Upper lobe of right lung (tissue), 1 donor: ENCODE measurements at places on chromosomes 1 and 21. TPM values are rescaled to one million over a fixed set of nuclear protein-coding genes. Genes with fewer than 3 reads are reported as not detected.

DNA sequence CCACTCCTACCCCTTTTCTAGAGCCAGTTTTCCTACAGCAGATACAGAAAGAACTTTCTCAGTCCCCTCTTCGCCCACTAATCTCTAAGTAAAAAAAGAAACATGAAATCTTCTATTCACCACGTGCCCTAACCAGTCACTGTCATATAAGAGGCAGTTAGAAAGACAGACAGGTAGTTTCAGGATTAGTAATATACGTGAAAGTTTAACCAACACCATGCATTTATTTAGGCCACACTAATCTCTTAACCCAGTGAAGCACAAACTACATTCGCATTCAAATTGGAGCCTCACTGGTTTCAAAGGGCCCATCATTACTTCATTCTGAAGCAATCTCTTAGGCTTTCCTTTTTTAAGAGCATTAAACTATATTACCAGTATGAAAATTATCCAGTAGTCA is 10.1 kb downstream of the GPATCH2 start:
- no peaks in the 10 kb centered on the region for H3K27me3 ChIP-seq
- no peak overlapping the region for H3K4me3 ChIP-seq
- no peak for DNase-seq

DNA sequence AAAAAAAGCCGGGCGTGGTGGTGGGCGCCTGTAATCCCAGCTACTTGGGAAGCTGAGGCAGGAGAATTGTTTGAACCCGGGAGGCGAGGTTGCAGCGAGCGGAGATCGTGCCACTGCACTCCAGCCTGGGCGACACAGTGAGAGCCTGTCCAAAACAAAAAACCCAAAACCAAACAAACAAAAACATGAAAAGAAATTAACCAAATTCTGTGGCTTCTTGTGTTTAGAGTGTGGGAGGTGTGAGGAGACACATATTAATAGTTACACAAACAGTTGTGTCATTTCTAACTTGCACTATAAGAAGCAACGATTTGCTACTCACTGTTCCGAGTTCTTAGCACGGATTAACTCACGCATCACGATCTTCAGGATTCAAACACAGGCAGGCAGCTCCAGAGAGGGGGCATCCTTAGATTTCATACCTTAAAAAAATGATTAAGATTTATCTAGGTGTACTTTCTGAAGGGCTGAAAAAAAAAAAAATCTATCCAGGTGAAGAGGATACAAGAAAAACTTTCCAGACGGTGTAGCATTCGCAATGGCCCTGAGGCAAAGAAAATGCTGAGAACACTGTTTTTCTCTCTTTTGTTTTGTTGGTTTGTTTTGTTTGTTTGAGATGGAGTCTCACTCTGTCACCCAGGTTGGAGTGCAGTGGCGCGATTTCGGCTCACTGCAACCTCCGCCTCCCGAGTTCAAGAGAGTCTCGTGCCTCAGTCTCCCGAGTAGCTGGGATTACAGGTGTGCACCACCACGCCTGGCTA is 713 bp upstream of the HMGCL start:
- H3K4me1 ChIP-seq: peaks cover 11% of the 10 kb centered on the region
- no peaks in the 10 kb centered on the region for H3K27me3 ChIP-seq
- peak overlapping the region; percentile 98 for H3K27ac ChIP-seq
- DNase-seq: no peak

GRCh38 chr1:117284399-117285215 is 73.9 kb upstream of the VTCN1 start:
- no peaks in the 10 kb centered on the region for H3K36me3 ChIP-seq
- H3K4me3 ChIP-seq: no peak overlapping the region
- H3K27ac ChIP-seq: no peak overlapping the region
- no peaks in the 10 kb centered on the region for H3K4me1 ChIP-seq
- no peaks in the 10 kb centered on the region for H3K27me3 ChIP-seq
- DNase-seq: no peak

DNA sequence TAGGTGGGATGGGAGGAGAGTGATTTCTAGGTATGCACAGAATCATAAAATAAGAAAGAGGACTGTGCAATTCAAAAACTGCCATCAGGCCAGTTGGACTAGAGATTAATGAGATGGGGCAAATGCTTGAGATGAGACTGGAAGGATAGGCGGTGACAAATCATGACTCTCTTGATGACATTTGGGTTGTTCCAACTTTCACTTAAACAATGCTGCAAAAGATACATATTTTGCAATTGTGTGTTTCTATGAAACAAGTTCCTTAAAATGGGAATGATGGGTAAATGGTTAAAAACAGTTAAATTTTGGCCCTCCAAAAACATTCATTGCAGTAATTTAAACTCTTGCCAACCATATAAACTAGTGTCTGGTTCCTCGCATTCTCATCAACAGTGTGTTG is 55.2 kb downstream of the RNASEL start:
- no peaks in the 10 kb centered on the region for H3K27me3 ChIP-seq
- no peak overlapping the region for H3K4me3 ChIP-seq
- H3K36me3 ChIP-seq: no peaks in the 10 kb centered on the region
- no peaks in the 10 kb centered on the region for H3K4me1 ChIP-seq

GRCh38 chr21:25916226-25916625 is 181.5 kb downstream of the GABPA start:
- no peaks in the 10 kb centered on the region for H3K27me3 ChIP-seq
- DNase-seq: no peak
- H3K36me3 ChIP-seq: no peaks in the 10 kb centered on the region
- no peak overlapping the region for H3K27ac ChIP-seq
- no peaks in the 10 kb centered on the region for H3K4me1 ChIP-seq
- H3K4me3 ChIP-seq: no peak overlapping the region

DNA sequence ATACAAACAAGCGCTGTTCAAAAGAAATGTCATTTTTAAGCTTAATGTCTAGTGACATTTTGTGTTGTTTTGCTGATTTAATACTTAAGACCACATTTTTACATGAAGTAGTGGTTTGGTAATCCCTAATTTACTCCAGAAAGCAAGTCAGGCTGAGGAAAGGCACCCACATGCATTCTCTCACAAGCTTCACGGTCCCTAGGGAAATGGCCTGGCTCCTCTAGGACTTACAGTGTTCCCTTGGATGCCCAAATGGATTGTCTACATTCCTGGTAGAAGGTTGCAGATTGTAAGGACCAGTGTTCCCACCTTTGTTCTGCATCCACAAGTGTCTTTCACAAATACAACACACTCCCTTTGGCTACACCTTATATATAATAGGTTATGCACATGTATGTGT is 9.5 kb downstream of the GPSM2 start:
- H3K27me3 ChIP-seq: no peaks in the 10 kb centered on the region
- H3K4me1 ChIP-seq: peaks cover under 1% of the 10 kb centered on the region
- H3K36me3 ChIP-seq: no peaks in the 10 kb centered on the region

DNA sequence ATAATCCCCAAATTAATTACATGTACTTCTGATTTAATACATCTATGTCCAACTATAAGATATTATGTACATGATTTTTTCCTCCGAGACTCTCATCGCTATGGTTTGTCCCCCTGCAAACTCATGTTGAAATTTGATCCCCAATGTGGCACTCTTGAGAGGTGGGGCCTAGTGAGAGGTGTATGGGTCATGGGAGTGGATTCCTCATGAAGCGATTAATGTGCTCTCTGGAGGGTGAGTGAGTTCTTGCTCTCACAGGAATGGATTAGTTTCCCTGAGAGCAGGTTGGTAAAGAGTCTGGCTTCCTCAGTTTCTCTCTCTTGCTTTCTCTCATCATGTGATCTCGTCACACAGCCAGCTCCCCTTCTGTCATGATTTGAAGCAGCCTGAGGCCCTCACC is 16.1 kb downstream of the HSF2BP start:
- no peaks in the 10 kb centered on the region for H3K27me3 ChIP-seq
- H3K27ac ChIP-seq: no peak overlapping the region
- H3K36me3 ChIP-seq: no peaks in the 10 kb centered on the region

GRCh38 chr1:209728466-209728865 is 23.8 kb downstream of the HSD11B1 start:
- no peak overlapping the region for H3K27ac ChIP-seq
- no peaks in the 10 kb centered on the region for H3K36me3 ChIP-seq
- peaks cover 4% of the 10 kb centered on the region for H3K4me1 ChIP-seq
- no peak overlapping the region for H3K4me3 ChIP-seq
- DNase-seq: no peak

- H3K4me3 ChIP-seq: no peak overlapping the region
- no peak overlapping the region for H3K27ac ChIP-seq
- H3K27me3 ChIP-seq: no peaks in the 10 kb centered on the region
- no peak for DNase-seq
- no peaks in the 10 kb centered on the region for H3K36me3 ChIP-seq
These were observed 189.9 kb downstream of the ZC3H11B start for GRCh38 chr1:219422811-219423598.

DNA sequence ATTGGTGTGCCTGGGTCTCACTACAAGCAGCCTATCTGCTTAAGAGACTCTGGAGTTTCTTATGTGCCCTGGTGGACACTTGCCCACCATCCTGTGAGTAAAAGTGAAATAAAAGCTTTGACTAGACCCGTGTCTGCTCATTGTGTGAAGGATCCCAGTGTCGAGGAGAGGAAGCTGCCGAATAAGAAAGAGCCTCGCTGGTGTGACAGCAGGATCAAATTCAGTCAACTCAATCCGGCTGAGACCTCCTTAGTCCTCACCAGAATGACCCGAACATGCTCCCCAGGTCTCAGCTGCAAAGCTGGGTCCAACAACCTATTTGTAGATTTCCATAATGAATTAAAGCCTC is 14.8 kb downstream of the CD2 start:
- peaks cover 4% of the 10 kb centered on the region for H3K4me1 ChIP-seq
- no peaks in the 10 kb centered on the region for H3K36me3 ChIP-seq
- H3K4me3 ChIP-seq: no peak overlapping the region
- DNase-seq: no peak
- H3K27ac ChIP-seq: no peak overlapping the region
- no peaks in the 10 kb centered on the region for H3K27me3 ChIP-seq

- no peak overlapping the region for H3K27ac ChIP-seq
- H3K36me3 ChIP-seq: no peaks in the 10 kb centered on the region
- peaks cover 12% of the 10 kb centered on the region for H3K27me3 ChIP-seq
- DNase-seq: no peak
These were observed 16.9 kb downstream of the RPTN start for GRCh38 chr1:152141971-152142584.

DNA sequence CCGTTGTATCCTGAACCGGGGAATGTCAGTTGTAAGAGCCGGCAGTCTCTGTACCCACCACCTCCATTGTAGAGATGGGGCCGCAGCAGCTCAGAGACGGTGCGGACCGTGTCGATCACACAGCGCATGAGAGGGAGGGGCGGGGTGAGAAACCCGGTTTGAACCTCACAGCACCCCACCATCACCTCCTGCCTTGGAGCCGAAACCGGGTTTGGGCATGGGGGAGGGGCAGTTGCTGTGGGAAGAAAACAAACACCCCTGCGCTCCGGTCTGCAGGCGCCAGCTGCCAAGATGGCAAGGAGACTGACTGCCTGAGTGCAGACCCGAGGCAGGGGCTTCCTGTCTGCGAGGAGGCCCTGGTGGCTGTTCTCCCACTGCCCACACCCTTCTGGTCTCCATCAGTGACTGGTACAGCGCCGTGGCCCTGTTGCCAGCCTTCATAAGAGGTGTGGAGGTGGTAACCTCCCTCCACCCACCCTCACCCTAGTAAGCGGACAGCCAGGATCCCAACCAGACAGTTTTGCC is 69.2 kb upstream of the SSBP3 start:
- peaks cover 6% of the 10 kb centered on the region for H3K27me3 ChIP-seq
- H3K4me1 ChIP-seq: peaks cover 9% of the 10 kb centered on the region
- no peak overlapping the region for H3K27ac ChIP-seq
- peak overlapping the region; percentile 25 for H3K4me3 ChIP-seq

DNA sequence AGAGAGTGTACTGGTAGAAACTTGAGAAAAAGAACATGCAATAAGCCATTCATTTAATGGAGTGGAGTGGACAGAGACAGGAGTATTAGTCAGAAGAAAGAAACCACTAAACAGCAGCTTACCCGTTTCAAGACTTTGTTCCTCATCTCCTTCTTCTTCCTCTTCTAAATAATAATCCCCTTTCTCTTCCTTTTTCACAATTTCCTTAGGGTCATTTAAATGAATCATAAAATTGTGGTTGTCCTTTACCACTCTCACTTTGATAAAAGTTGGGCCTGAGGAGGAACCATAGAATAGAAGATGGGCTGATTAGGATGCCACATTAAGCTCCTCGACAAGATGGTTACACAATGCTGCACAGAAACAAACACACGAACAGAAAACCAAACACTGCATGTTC is 109.6 kb downstream of the WDR3 start:
- H3K27me3 ChIP-seq: no peaks in the 10 kb centered on the region
- no peaks in the 10 kb centered on the region for H3K4me1 ChIP-seq
- DNase-seq: no peak
- H3K27ac ChIP-seq: no peak overlapping the region
- no peaks in the 10 kb centered on the region for H3K36me3 ChIP-seq

- H3K36me3 ChIP-seq: no peaks in the 10 kb centered on the region
- H3K4me3 ChIP-seq: peak overlapping the region; percentile 3
- DNase-seq: no peak
- no peaks in the 10 kb centered on the region for H3K27me3 ChIP-seq
- peaks cover 13% of the 10 kb centered on the region for H3K4me1 ChIP-seq
- H3K27ac ChIP-seq: peak overlapping the region; percentile 75
These were observed 22.7 kb upstream of the CD55 start for GRCh38 chr1:207298636-207299398.

GRCh38 chr1:221458447-221459156 is 283.3 kb downstream of the DUSP10 start:
- no peaks in the 10 kb centered on the region for H3K27me3 ChIP-seq
- no peak for DNase-seq
- H3K4me1 ChIP-seq: peaks cover 10% of the 10 kb centered on the region
- peak overlapping the region; percentile 39 for H3K27ac ChIP-seq
- no peaks in the 10 kb centered on the region for H3K36me3 ChIP-seq
- no peak overlapping the region for H3K4me3 ChIP-seq

- H3K36me3 ChIP-seq: peaks cover 5% of the 10 kb centered on the region
- H3K27me3 ChIP-seq: no peaks in the 10 kb centered on the region
- H3K4me1 ChIP-seq: no peaks in the 10 kb centered on the region
- no peak overlapping the region for H3K27ac ChIP-seq
- H3K4me3 ChIP-seq: no peak overlapping the region
These were observed 34.3 kb downstream of the GPR137B start for GRCh38 chr1:236176337-236177336.

DNA sequence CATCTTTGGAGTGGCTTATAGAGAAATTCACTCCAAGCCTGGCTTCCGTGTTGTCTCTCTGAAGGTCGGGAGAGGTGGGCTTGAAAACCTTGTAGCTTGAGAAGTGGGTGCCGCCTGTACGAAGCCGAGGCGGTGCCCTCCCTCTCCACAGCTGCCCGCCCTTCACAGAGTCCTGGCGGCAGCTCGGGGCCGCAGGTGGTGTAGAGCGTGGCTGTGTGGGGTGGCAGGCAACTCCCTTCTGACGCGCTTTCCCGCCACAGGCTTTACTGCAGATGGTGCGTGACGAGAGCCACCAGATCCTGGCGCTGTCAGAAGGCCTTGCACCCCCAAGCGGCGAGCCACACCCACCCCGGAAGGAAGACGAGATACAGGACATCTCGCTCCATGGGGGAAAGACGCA is 33.1 kb upstream of the DIP2A start:
- no peak overlapping the region for H3K4me3 ChIP-seq
- no peak for DNase-seq
- no peaks in the 10 kb centered on the region for H3K27me3 ChIP-seq
- H3K27ac ChIP-seq: peak overlapping the region; percentile 36

The SDE2 gene
- total RNA-seq: 21.8 TPM

The GBP4 gene
- 32.9 TPM for total RNA-seq

The RAD54L gene
- total RNA-seq: 1.0 TPM

The CACYBP gene
- 70.2 TPM for total RNA-seq

The GBP7 gene
- total RNA-seq: 0.32 TPM

The BRINP2 gene
- not detected for total RNA-seq

The UMODL1 gene
- total RNA-seq: 0.49 TPM

The CD247 gene
- 8.9 TPM for total RNA-seq

The HTR1D gene
- 0.93 TPM for total RNA-seq

The CSTB gene
- 148 TPM for total RNA-seq
